Activated CD4-positive, alpha-beta T cell treated with anti-CD3 and anti-CD28 coated beads, Interleukin-2, amount 10 ng/mL, durations not matched to agents 7 days and 5 days (primary cell): ENCODE measurements at places on chromosomes 1 and 21. TPM values are rescaled to one million over a fixed set of nuclear protein-coding genes. Genes with fewer than 3 reads are reported as not detected.

Gene ABCG1
- 10.2 TPM for total RNA-seq

Gene NR0B2
- total RNA-seq: not detected

DNA sequence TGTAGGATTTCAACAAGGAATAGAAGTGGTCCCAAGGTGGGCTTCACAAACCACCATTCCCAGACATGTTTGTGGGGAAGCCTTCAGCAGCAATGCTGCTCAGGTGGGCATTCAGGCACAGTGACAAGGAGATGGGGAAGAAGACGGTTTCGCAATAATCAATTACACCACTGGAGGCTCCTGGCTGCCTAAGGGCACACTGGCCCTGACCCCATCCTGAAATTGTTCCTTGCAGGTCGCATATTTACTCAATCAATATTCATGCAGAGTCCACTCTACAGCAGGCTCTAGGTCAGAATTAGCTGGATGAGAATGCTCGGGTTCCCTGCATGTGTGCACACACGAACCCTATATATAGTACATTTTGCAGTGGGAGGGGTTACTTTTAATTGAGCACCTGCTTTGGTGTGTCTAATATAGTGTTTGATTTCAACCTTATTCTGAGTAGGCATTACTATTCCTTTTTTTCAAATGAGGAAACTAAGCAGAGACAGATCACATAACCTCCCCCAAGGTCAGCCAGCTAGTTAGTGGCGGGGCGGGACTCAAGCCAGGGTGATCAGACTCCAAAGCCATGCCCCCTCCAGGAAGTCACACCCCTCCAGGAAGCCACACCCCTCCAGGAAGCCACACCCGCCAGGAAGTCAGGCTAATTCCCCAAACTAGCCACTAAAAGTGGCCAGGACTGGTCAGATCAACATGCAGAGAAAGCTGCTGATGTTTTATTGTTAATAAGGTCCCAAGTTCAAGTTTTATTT is 106.5 kb downstream of the HLCS start:
- no peak overlapping the region for H3K4me3 ChIP-seq
- peaks cover 31% of the 10 kb centered on the region for H3K4me1 ChIP-seq
- H3K27ac ChIP-seq: peak overlapping the region; percentile 62
- DNase-seq: peak; percentile 43
- H3K27me3 ChIP-seq: no peaks in the 10 kb centered on the region

- peaks cover 21% of the 10 kb centered on the region for H3K27me3 ChIP-seq
- no peaks in the 10 kb centered on the region for H3K36me3 ChIP-seq
- H3K27ac ChIP-seq: no peak overlapping the region
- no peak for DNase-seq
- no peak overlapping the region for H3K4me3 ChIP-seq
These were observed 64.8 kb downstream of the ABCA4 start for GRCh38 chr1:94056171-94056570.

DNA sequence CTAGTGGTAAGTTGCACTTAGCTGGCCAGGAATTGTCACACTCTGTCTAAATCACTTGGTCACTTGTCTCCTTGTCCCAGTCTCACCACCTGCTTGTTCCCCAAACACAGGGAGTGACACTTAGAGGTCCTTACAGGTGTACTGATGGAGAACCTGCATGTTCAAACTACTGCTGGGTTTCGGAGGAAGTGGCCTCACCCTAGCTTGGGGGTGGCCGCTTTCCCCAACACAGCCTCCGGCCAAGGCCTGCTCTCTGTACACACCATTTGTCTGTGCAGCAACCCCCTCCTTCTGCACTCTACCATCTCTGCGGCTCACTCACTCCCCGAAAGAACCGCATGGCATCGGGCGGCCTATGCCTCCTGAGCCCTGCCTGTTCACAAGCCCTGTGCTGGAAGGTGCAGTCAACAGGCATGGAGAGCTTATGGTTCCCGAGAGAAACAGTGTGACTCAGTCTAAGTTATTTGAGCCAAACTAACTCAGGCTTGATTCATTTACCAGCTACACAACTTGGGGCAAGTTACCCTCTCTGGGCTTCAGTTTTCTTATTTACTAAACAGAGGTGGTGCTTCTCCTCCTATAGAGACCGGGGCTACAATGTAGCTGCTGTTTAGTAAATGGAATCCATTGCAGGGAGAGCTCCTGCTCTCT is 10.5 kb upstream of the SPRR4 start:
- no peaks in the 10 kb centered on the region for H3K27me3 ChIP-seq
- no peaks in the 10 kb centered on the region for H3K36me3 ChIP-seq
- DNase-seq: no peak
- H3K4me3 ChIP-seq: no peak overlapping the region

DNA sequence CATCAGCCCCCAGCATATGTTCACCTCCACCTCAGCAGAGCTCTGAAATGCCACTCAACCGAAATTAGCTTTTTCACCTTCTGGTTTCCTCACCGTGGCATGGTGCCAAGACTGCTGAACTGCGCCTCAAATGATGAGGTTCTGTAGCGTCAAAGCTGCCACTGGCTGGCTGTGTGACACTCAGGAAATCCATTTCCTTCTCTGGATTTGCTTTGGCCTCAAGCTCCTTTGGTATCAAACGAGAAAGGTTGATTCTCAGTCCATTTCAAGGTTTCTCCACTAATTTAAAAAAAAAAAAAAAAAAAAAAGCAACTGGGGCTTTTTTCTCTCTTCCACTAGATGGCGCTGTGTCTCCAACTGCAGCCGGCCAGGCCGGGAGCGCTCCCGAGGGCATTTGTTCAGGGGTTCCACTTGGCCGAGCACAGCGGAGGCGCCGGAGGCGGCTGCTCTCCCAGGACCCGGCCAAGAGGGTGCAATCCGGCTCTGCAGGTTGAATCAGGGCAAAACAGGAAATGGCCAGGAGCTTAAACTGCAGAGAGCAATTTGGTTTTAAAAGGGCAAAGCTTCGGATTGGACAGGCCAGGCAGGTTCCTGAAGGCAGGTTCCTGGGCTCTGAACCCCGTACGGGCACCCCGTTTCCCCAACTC is 26.5 kb upstream of the PLA2G2C start:
- peaks cover 4% of the 10 kb centered on the region for H3K4me1 ChIP-seq
- peaks cover 45% of the 10 kb centered on the region for H3K27me3 ChIP-seq
- peak; percentile 48 for DNase-seq
- no peak overlapping the region for H3K4me3 ChIP-seq
- no peak overlapping the region for H3K27ac ChIP-seq
- no peaks in the 10 kb centered on the region for H3K36me3 ChIP-seq

Gene CLEC20A
- total RNA-seq: not detected

Gene MCOLN3
- total RNA-seq: 3.5 TPM

Gene SIPA1L2
- total RNA-seq: 0.62 TPM

Gene IGSF5
- total RNA-seq: not detected

Gene PLA2G2D
- total RNA-seq: not detected

Gene PPT1
- total RNA-seq: 112 TPM

DNA sequence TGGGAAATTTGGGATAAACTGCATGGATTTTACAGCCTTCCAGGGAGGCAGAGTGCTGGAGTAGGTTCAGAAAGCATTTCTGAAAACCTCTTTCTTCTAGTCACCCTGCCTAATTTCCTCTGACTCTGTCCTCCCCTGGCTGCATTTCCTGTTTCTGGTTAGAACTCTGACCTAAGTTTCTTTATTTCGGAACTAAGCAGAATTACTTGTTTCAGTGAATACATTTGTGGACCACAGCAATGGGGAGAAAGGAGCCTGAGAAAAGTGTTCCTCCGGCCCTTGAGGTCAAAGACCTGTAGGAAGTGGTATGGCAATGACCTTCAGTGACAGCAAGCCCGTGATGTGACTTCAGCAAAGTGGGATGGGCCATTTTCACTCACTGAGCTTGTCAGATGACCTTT is 173.4 kb upstream of the RUNX1 start:
- DNase-seq: peak; percentile 46
- H3K36me3 ChIP-seq: peaks cover 9% of the 10 kb centered on the region
- H3K4me1 ChIP-seq: peaks cover 59% of the 10 kb centered on the region
- peak overlapping the region; percentile 39 for H3K27ac ChIP-seq

DNA sequence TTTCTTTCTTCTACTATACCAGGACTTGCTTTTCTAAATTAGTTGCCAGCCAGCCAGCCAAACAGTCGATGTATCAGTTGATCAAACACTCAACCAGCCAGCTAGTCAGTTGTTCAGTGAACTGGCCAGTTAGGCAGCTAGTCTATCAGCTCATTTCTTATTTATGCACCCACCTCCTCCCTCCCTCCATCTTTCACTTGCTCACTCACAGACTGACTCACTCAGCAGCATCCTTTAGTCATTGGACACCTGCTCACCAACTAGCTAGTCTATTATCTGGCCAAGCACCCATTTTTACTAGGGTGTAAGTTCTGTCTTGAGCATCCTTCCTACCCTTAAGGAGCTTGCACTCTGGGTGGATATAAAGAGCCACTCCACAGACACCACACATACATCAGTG is 5.9 kb upstream of the SPRR4 start:
- H3K27ac ChIP-seq: no peak overlapping the region
- no peak overlapping the region for H3K4me3 ChIP-seq
- no peak for DNase-seq
- H3K36me3 ChIP-seq: no peaks in the 10 kb centered on the region
- H3K27me3 ChIP-seq: peaks cover 3% of the 10 kb centered on the region

Gene PLD5
- total RNA-seq: not detected

Gene OPRD1
- total RNA-seq: not detected
